ENCODE measurements at places on chromosomes 12 and 14.

GRCh38 chr12:80778005-80778541, 61.4 kb downstream of the MYF5 start:
- DNase-seq: peak; percentile 16

DNA sequence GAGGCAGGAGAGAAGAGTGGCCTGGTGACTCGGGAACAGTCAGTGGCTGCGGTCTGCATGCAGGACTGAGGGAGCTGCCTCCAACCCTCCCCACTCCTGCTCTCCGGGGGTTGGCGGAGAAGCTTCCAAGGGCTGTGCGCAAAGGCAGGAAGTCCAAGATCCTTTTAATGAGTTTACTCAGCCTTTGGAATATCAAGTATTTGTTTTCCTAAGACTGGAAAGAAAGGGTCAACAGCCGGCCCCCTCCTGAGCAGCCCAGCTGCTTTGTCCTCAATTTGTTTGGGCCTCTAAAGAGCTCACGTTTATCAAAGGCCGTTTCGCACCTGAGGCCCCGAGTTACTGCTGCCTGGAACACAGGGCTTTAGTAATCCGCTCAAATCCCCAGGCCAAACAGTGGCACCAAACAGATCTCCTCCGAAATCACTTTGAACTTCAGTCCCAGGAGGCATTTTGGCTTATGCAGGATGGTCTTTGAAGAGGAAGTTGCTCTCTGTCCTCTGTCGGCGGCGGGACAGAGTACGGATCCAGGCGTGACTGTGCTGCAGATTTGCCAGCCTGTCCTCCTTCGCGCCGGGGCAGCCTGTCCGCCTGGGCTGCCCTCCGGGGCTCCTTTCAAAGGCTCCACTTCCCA, 117.2 kb upstream of the FZD10 start:
- no peak for DNase-seq

- DNase-seq: peak; percentile 23
Observed at GRCh38 chr12:131608740-131609690, 101.9 kb upstream of the SFSWAP start.

DNA sequence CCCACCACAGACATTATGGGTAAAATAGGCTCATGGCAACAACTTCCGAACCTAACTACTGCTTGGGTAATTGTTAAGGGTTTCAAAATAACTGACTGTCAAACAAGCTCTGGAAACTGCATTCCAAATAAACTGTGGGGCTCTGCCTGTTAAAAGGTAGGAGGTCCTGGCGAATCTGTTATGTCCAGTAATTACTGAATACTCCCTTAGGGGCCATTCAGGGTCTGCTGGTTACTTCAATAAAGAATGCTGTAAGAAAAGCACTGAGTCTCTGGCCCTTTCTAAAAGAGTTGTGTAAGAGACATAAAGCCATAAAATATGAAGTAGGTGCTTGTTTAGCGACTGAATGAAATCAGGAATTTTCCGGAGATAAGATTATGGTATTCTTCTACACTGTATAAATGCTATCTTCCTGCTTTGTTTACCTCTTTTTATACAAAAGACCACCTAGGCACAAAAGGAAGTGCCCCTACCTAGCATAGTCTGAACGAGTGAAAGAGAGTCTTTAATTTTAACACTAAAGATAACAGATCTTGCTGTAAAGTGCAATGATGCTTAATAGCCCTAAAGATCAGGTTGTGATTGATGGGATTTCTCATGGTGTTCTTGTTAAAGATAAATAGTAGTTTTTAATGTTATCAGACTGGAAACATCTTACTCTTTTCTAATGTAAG, 127.8 kb downstream of the FBXL14 start:
- DNase-seq: no peak

DNA sequence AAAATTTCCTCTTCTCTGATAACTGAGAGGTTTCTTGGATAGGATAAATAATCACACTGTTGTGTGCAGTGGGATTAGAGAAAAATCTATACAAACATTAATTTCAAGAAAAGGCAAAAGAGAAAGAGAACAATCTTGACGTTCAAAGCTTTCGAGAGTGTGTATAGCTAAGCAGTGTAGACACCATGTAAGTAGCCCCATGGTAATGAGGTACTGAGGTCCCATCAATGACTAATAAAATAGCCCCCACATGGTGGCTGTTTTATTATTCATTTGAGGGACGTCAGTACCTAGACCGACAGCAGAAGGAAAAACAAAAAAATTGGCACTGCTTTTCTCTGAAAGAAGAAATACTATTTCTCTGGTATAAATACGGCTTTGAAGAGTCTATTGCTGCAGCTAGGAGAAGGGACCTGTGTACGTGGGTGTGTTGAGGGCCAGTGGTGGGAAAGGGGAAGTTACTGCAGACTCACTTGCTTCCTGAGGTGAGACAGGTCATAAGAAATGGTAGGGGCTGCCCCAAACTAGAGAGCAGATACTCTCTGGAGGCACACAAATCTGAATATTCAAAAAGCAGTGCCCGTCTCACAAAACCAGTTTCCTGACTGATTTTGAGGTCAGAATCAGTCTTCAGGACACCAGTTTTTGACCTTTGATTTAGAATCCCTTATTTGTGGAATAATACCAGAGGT, 339.8 kb downstream of the EMP1 start:
- DNase-seq: no peak

DNA sequence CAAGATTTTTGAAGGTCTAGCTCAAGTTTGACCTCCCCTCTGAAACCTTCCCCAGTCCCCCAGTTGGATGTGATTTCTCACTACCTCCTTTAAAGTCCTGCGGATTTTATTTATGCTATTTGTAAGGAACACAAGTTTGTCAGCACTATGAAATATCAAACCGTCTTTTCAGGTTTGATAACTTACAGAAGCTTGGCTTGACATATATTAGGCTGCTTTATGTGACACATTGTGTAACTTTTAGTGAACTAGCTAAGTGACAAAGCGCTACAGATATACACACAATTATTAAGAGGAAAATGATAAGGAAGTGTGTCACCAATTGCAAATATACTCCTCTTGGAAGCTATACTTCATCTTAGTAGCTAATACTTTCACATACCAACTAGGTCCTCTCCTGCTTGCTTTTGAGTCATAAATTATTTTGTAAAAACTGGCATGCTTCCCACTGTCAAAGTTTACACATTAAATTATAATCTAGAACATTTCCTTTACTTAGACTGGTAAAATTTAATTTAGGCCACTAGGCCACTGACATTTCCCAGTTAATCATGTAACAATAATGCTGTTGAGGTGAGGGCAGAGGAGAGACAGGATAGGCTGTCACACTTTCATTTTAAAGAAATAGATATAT, 149.5 kb downstream of the TMTC3 start:
- no peak for DNase-seq

GRCh38 chr12:104909761-104910160, 48.3 kb downstream of the SLC41A2 start:
- DNase-seq: no peak

- DNase-seq: no peak
Observed at GRCh38 chr12:85266356-85266755, 13.7 kb upstream of the ALX1 start.

GRCh38 chr12:131432532-131433260, 278.2 kb upstream of the SFSWAP start:
- no peak for DNase-seq

DNA sequence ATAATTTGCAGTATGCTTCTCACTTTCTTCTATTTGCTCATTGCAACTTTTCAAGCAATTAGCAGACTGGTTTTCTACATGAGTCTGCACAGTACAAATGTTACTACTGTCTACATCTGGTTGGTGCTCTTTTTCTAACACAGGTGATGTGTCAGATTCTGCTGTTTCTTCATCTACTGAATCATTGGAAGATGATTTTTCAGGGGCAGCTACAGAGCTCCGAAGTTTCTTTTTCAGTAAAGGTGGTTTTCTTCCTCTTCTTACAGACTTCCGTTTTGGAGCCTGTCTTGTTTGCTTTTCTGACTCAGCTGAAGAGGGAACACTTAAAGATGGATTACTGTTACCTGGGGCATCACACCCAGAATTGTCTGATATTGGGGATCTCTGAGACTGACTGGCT, 62.1 kb downstream of the SCAF11 start:
- no peak for DNase-seq

DNA sequence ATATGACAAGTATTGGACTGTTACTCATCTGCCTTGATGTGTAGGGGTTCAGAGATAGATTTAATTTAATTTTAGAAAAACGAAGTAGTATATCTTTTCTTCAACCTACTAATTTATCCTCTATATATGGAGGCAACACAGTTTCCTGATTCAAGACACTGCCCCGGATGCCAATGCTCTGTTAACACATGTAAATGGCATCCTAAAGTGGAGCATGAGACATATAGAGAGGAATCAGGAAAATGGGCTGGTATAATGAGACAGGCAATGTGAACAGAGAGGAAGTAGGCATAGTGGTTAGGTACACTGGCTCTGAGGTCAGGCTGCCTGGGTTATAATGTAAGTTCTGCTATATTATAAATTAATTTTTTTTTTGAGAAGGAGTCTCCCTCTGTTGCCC, 85.6 kb downstream of the OTOGL start:
- DNase-seq: no peak

- no peak for DNase-seq
Observed at GRCh38 chr12:116019415-116019814, 258.1 kb downstream of the MED13L start.

GRCh38 chr14:26925876-26926584, 328.2 kb upstream of the NOVA1 start:
- no peak for DNase-seq

GRCh38 chr14:23080474-23080873, 14.5 kb downstream of the ACIN1 start:
- no peak for DNase-seq

DNA sequence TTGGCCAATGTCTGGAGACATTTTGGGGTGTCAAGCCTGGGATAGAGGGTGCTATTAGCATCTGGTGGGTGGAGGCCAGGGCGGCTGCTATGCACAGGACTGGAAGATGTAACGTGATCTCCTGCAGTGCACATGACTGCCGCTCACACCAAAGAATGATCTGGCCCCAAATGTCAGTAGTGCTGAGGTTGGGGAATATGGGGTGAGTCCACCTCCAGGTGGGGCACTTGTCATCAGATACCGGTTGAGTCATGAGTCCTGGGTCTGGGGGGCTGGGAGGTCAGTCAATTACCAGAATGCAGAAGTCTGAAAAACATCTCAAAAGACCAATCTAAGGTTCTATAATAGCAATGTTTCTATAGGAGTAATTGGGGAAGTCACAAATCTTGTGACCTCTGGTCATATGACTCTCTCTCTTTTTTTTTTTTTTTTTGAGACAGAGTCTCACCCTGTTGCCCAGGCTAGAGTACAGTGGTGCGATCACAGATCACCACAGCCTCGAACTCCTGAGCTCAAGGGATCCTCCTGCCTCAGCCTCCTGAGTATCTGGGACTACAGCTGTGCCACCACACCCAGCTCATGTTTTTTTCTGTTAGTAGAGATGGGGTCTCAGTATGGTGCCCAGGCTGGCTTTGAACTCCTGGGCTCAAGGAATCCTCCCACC, 6.0 kb upstream of the SDSL start:
- no peak for DNase-seq

- no peak for DNase-seq
Observed at GRCh38 chr12:104850781-104851180, 107.3 kb downstream of the SLC41A2 start.

DNA sequence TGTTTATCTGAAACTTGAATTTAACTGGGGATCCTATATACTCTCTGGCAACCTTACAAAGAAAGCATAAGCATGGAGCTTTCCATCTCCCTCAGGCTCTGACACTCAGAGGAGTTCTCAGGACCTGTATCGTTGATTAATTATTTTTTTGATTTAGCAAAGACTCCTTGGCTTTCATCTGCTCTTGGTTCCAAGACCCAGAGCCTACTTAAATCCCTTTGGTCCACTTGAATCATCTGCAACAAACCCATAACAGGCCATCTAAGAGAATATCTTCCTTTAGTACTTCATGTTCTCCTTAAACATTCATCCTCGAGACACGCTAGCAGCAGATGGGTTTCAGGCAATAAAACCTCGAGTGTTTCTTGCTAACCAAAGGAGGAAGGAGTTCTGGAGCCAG, 85.4 kb downstream of the ZFP36L1 start:
- no peak for DNase-seq

DNA sequence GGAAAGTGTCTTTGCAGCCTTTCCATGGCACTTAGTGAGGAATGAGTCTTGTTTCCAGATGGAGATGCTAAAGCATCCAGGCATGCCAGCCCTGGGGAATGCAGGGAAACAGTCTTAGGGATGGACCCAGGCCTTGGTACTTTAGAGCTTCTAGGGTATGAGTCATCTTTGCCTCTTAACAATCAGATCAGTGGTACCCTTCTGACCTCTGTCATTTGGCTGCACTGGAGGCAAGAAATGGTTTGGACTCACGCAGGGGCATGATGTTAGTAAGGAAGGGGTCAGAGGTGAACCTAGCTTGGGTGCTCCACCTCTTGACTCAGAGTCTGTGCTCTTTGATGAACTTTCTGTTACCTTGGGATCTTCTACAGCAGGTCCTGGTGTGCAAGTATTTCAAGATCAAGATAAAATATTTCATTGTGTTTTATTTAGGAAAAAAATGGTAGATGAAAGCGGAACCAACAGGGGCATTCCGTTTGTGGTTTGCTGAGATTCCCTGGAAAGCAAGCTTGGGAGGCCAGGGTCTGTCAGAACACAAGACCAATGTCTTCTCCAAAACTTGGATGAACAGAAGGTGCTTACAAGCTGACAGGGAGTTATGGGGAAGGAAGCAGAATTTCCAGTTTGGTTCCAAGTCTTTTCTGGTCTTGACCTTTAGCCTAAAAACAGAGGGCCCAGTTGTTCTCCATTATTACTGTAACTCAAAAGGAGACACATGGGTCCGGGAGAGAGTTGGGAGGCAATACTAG, 216.2 kb downstream of the ZFP36L1 start:
- no peak for DNase-seq

- DNase-seq: no peak
Observed at GRCh38 chr14:79515158-79515557, 696.1 kb downstream of the DIO2 start.

DNA sequence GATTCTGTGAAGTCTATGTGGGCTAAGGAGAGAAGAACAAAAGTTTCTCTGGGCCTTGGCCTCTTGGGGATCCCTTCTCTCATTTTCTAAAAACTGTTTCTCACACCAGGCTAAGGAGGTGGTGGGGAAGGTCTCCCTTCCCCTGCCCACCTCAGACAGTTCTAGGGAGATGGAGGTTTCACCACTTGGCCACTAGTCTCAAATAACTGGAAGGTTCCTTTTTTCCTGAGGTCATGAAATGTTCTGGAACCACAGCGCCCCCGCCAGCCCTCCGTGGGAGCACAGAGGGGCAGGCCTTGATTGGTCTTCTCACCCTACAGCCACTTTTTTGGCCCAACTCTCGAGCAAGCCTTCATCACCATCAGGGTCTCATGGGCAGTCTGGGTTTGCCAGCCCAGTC, 12.6 kb downstream of the C12orf43 start:
- peak; percentile 20 for DNase-seq

- DNase-seq: no peak
Observed at GRCh38 chr12:113104953-113105510, 30.5 kb downstream of the RASAL1 start.

- no peak for DNase-seq
Observed at GRCh38 chr12:102401087-102401486, 79.3 kb downstream of the IGF1 start.
